HuH-7 (cell line): ENCODE measurements at places on chromosomes 7 and 10.
A peak's percentile ranks its signal among the peaks of the same experiment; 100 is the strongest.

DNA sequence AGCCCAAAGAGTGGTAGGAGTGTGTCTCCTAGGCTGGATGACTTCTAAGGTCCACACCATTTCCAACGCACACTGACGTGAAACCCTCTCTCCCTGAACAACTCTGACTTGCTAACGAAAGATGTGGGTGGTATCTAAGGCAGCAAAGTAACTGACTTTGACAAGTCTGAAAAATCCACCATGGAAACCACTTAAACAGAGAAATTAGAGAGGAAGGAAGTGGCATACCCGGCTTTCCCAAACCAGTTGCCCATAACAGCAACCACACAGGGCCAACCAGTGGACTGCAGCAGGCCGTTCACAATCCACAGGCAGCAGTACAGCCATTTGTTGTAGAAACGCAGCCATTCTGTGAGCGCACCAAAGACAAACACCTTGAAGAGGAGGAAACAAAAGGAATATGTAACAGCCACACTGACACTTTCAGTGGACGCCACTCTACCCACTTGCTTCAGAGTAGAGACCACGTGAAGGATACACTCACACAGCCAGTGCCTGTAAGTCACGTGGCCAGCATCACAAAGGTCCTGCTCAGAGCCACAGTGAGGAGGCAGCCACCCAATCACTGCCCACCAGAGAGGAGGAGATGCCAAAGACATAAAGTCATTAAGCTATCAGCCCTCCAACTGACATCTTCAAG is 39.8 kb downstream of the SLC37A3 start:
- DNase-seq = no peak

- DNase-seq = no peak
Measured at GRCh38 chr10:45599021-45599603, 73.5 kb downstream of the ZFAND4 start.

- DNase-seq = no peak
Measured at GRCh38 chr7:102064361-102065025, 222.2 kb upstream of the SH2B2 start.

GRCh38 chr10:29816801-29817558 is 182.2 kb upstream of the SVIL start:
- no peak for DNase-seq

DNA sequence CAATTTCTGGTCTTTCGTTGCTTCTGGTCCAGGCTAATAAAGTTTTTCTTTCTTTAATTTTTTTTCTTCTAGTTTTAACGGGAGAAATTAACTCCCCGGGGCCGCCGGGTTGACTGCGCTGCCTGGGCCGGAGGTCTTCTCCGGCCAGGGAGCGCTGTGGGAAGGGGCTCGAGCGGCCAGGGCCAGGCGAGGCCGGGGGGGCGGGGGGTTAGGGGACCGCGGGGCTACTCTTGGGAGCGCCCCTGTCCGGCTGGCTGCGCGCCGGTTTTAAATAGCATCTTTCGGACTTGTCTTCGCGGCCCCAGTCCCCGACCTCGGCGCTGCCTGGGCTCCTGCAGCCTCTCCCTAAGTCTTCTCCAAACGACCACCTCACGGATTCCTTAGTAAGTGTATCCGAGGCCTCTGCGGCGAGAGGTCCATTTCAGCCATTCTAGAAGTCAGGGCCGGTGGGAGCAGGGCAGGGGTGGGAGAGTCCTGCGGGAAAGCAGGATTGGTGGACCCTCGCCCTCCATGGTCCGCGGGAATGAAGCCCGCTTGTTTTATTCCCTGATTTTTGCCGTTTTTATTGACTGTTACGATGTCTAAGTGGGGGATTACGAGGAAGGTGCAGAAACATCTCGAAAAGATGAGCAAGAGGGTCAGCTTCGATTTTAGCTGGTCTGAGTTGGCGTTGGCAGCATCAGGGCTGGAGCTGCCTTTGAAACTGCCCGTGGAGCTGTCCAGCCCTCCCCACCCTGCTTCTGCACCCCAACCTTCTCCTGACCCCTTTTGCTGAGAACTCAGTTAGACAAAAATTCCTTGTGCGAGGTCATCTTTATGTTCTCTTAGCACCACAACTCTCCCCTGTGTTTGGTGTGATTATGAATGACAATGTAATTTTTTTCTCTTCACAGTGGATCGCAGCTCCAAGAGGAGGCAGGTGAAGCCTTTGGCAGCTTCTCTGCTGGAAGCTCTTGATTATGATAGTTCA is 555 bp downstream of the PHF14 start:
- DNase-seq = peak; percentile 18

GRCh38 chr7:50266635-50267386 is 37.7 kb upstream of the IKZF1 start:
- no peak for DNase-seq

- DNase-seq = no peak
Measured at GRCh38 chr7:35465791-35466336, 212.0 kb upstream of the TBX20 start.

GRCh38 chr10:96395931-96396877 is 37.4 kb upstream of the OPALIN start:
- peak; percentile 78 for DNase-seq

GRCh38 chr10:17128261-17128660 is 1.4 kb downstream of the CUBN start:
- DNase-seq = no peak

- no peak for DNase-seq
Measured at GRCh38 chr10:71390921-71391690, 5.6 kb upstream of the CDH23 start.

DNA sequence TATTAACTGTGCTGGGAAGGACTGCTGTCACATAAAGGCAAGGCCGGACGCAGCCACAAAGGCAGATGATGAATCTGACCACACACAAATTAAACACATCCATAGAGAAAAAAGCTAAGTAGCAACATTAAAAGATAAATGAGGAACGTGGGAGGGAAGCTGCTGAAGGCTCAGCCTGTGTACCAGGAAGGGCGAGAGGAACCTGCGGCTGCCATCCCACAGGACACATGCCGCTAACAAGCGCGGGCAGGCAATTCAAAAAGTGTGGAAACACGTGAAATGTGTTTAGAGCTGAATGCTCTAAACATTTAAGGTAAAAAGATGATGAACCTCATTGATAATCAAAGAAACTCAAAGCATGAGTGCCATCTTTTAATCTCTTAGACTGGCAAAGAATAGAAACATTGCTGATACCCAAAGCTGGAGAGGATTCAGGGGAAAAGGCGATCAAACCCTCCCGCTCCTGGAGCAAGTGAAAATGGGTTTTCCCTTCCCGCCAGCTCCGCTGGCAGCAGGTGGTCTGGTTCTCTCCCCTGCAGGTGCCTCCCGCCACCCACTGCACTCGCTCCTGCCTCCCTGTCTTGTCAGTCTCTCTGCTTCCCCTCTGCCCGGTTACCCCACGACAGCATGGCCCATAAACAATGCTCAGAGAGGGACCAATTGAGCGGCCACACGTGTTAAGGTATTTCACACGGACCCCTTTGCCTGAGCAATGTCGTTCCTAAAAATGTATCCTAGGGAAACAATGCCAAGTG is 4.2 kb downstream of the STK32C start:
- no peak for DNase-seq

- DNase-seq = no peak
Measured at GRCh38 chr10:49106451-49106850, 8.9 kb downstream of the VSTM4 start.

DNA sequence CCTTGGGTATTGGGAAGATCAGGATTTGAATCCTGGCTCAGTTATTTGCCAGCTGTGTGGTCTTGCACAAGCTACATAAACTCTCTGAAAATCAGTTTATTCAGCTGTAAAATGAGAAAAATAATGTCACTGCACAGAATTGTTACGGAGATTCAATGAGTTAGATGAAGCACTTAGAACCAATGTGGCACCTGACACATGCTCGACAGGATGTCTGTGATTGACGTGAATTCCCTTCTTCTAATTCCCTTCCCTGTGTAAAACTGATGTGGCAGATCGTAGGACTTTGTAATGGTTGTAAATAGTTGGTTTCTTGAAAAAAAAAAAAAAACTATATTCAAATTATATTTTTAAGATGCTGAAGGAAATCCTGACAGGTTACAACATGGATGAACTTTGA is 249.9 kb upstream of the MKLN1 start:
- DNase-seq = no peak

DNA sequence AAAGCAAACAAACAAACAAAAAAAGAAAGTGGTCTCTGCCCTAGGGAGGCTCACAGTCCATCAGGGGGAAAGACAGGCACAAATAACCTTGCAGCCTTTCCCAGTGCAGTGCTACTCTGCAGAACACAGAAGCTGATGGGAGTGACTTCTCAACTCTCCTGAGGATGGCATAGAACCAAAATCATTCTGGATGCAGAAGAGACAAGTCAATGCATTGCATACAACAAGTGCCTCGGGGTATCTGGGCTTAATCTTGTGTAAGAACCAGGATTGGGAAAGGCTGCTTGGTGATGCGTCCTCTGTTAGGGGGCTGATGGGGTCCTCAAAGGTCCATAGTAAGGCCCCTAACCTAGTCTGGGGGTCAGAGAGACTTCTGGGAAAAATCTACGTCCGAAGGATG is 68.9 kb downstream of the NEURL1 start:
- DNase-seq = no peak

- DNase-seq = no peak
Measured at GRCh38 chr10:125928928-125929585, 32.7 kb downstream of the FANK1 start.

GRCh38 chr10:117488004-117488403 is 54.5 kb upstream of the EMX2 start:
- peak; percentile 36 for DNase-seq

DNA sequence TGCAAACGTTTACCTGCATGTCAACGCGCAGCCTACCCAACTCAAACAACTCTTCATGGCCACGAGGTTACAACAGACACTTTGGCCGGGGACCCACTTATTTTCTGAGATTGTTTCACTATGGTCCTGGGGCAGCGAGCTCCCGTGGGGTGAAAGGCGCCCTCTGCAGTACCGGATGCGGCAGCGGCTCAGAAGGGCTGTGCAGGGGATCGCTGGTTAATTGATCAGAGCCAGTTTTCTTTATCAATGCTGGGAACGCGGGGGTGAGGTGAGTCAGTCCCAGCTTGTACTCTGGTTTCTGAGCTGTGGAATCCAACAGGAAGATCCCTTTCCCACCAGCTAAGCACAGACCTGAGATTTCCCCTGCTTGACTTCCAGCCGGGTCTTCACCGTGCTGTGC is 366.5 kb upstream of the KLF6 start:
- DNase-seq = peak; percentile 24

DNA sequence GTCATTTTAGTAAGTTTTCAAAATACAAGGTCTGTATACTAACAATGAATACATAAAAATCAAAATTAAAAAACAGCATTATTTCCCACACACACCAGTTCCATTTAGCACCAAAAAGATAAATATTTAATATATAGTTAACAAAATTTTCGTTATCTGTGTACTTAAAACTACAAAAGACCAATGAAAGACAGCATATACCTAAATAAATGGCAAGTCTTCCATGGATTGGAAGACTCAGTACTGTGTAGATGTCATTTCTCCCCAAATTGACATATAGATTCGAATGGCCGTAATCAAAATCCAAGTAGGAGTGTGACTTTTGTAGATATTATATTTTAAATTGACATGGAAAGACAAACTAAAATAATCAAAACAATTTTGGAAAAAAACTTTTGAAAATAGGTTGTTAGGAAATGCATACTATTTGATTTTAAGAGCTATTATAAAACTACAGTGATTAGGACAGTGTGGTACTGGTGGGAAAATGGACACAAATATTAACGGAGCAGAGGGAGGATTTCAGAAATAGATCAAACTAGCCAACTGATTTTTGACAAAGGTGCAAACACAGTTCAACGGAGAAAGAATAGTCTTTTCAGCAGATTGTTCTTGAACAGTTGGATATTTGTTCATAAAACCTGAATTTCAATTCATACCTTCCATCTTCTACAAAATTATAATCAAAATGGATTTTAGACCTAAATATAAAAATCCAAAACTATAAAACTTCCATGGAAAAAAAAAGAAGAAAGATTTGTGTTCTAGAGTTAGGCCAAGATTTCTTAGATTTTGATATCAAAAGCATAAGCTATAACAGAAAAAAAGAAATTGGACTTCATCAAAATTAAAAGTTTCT is 14.8 kb upstream of the KLF14 start:
- no peak for DNase-seq

- peak; percentile 48 for DNase-seq
Measured at GRCh38 chr10:112915590-112916572, 34.2 kb upstream of the TCF7L2 start.

- no peak for DNase-seq
Measured at GRCh38 chr10:28463676-28464395, 69.1 kb upstream of the WAC start.

DNA sequence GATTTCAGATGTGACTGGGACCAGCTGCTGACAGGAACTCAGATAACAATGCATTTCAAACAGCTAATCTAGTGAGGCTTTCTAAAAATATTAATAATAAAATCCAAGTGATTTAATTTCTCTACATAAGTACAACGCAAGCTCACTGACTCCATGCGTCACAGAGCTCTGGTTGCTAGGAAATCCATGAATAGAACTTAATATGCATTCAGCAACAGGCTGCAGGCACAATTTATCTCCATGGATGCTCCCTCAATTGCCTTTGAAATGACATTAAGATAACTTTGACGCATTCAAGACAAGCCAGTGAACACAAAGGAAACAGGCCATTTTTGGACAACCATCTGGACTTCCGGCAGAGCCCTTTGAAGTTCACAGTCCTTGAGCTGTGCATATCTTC is 118.7 kb upstream of the COL1A2 start:
- DNase-seq = no peak

GRCh38 chr10:107480781-107481180 is 316.3 kb upstream of the SORCS1 start:
- DNase-seq = no peak

DNA sequence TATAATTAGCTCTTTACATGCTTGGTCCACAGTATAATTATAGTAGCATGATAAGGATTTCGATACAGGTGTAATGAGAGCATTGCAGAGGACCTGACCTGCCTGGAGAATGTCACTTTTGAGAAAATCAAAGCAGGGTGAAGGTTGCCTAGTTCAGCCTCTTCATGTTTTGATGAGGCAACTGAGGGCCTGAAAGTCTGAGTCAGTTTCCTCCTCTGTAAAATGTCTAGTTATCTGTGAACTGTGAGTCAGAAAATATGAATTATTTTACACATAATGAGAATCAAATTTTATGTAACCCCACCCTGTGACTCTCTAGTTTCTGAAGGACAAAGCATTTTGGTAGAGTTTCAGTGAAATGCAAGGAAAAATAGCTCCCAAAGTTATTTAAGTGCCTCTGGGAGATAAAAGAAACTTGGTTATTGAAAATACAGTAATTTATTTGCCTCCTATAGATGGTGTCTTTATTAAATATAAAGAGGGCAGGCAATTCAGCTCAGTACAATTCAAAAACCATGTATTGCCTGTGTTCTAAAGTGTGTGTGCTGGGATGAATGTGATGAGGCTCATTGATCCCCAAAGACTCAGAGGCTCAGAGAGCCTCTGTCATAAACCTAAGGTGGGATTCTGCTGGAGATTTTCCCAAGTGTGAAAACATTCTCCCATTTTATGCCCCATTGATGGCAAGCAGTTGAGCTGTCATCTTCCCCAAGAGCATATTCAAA is 37.3 kb upstream of the SAMD9L start:
- DNase-seq = no peak
